ENCODE measurements at places on chromosomes 3 and 15.

DNA sequence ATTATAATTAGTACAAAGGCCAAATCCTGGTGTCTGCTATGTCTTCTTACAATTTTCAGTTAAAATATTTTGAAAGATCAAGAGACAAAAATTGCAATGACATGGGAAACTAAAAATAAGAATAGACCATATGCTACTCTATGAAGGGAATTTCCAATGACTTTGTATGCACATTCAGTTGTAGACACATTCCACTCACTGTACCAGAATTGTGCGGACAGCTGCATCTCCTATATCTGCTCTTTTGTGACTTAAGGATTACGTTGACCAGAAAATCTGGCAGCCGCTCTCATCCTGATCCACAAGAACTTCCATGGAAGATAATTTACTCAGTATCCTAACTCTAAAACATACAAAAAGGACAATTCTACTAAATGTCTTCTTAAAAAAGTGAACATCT, 493.9 kb upstream of the KCNMB2 start:
- no peak for DNase-seq

GRCh38 chr15:64705006-64705405, 70.4 kb downstream of the RBPMS2 start:
- no peak for DNase-seq

GRCh38 chr3:11668243-11669235, 24.8 kb upstream of the VGLL4 start:
- no peak for DNase-seq

GRCh38 chr3:118480101-118480860, 554.4 kb downstream of the IGSF11 start:
- no peak for DNase-seq

GRCh38 chr3:162052636-162053035, 556.0 kb downstream of the OTOL1 start:
- no peak for DNase-seq

DNA sequence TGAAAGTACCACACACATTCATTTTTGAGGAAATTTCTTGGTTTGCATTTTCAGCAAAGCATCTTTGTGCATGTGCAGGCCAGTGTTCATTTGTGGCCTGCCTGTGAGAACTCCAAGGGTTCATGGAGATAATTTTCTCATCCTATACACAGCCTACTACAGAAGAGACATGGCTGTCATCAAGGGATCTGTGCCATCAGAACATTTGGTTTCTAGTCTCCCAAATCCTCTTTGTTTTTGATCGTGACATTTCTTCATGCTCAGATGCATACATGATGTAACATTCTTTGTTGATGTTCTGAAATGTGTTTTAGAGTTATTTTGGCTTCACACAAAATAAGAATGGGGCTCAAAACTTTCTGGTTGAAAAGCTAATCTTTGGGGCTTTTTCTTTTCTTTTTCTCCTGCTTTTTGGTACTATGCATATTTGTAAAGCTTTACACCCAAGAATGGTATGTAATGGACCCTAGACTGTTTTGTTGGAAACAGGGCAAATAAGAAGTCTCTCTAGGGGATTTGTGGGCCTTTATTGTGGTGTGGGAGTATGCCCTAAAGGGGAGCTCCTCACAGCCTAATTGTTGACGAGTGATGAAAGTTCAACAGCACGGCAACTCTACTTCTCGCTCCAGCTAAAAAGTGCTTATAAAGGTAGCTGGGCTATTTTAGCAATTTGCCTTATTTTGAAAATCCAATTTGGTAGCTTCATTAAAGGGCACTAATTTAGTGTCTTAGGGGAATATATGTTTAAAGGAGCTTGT, 3.2 kb upstream of the ARPP21 start:
- no peak for DNase-seq

DNA sequence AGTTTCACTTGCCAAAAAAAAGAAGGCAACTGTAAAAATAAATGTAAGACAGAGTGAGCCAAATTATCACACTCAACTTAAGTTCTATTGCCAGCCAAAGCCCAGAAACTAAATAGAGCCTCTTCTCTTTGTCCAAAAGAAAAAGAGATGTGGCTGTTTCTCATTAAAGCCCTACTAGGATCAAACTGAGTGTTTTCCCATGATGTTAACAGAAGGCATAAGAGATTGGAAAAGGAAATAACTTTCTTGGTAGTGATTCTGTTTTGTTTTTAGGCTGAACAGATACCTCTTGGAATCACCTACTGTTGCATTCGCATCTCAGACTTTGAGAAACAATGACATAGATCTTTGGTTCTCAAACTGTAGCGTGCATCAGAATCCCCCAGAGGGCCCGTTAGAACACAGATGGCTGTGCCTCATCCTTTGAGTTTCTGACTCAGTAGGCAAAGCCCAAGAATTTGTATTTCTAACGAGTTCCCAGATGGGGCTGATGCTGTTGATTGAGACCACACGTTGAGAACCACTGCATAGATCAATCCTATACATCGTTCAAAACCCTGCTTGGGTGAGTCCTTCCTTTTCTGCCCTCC, 42.5 kb upstream of the SRGAP3 start:
- no peak for DNase-seq

- DNase-seq = no peak
Measured at GRCh38 chr3:178777718-178778411, 241.6 kb downstream of the KCNMB2 start.

- peak; percentile 50 for DNase-seq
Measured at GRCh38 chr3:183518491-183519251, 36.8 kb downstream of the KLHL6 start.

DNA sequence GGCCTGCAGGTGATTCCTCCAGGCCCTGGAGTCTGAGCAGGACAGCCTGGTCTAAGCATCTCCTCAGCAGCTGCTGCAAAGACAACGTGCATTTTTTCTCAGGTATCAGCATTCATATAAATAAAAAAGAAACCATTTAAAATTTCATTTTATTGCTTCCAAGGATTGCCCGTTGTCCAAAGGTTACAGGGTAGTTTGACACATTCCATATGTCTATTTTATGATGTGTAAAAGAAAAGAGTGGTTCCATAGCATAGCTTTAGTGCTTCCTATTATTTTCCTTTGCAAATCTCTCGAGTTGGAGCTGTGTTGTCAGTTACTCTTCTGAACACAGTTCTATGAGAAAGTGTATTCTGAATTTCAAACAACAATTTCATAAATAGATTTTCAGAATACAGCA, 7.2 kb upstream of the DGKG start:
- DNase-seq = no peak

DNA sequence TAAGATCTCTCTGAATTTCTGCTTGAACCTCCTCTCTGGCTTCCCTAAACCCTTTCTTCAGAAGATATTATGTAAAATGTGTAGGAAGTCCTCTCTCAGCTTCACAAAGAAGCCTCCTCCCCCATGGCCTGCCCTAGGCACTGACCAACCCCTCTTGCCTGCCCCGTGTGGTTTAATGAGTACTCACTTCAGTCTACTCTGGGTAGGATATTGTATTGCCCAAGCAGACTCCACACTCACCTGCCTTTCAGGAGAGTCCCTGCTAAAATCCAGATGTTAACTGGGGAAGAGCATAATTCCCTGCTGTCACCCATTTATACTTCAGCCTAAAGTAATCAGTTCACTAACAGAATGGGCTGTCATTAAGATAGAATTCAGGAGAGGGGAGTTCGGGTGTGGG, 2.6 kb upstream of the AGBL1 start:
- no peak for DNase-seq

Data from globus pallidus (tissue), 1 donor.